ENCODE measurements at places on chromosomes 1 and 21.

DNA sequence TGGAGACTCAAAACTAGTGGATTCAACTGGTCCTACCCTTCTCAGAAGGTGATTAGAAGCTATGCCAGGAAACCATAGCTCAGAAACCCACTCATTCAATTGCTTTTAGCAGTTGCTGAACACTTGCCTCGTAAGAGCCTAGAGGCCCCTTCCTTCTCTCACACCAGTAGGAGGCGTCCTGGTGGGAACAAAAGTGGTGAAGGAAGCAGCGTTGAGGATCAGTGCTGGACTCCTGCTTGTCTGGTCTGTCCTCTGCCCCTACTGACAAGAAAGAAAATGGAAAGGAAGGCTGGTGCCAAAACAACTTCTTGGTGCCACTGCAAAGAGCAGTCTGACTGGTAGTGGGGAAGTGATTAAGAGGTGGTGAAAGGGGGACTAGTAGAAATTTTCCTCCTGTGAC is 269.7 kb downstream of the LMO4 start:
- H3K36me3 ChIP-seq: no peaks in the 10 kb centered on the region
- H3K27ac ChIP-seq: no peak overlapping the region
- peaks cover 2% of the 10 kb centered on the region for H3K4me1 ChIP-seq
- H3K27me3 ChIP-seq: no peaks in the 10 kb centered on the region
- H3K4me3 ChIP-seq: no peak overlapping the region

GRCh38 chr1:185860311-185860710 is 126.1 kb downstream of the HMCN1 start:
- H3K36me3 ChIP-seq: no peaks in the 10 kb centered on the region
- no peak for DNase-seq
- no peaks in the 10 kb centered on the region for H3K4me1 ChIP-seq
- no peaks in the 10 kb centered on the region for H3K27me3 ChIP-seq
- no peak overlapping the region for H3K27ac ChIP-seq

DNA sequence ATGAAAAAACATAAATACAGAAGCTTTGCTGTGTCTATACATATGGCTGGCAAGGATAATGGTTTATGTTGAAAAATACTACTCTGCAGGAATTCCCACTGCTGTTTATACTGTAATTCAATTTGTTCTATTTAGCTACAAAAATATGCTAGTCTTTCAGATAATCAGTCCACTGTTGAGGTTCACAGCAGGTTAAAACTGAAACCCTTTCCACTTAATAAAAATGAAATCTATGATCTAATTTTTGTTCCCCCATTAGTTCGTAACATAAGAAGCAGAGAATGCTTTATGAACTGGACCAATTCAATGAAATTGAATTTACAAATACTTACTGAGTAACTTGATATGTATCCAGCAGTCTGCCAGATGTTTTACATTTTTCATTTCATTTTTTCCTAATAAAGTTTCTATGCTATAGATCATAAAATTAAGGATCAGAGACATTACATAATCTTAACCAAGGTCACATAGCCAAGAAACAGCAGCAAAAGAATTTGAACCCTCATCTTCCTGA is 360.1 kb upstream of the BEND5 start:
- H3K36me3 ChIP-seq: no peaks in the 10 kb centered on the region
- H3K4me1 ChIP-seq: no peaks in the 10 kb centered on the region
- no peak for DNase-seq
- no peak overlapping the region for H3K4me3 ChIP-seq

DNA sequence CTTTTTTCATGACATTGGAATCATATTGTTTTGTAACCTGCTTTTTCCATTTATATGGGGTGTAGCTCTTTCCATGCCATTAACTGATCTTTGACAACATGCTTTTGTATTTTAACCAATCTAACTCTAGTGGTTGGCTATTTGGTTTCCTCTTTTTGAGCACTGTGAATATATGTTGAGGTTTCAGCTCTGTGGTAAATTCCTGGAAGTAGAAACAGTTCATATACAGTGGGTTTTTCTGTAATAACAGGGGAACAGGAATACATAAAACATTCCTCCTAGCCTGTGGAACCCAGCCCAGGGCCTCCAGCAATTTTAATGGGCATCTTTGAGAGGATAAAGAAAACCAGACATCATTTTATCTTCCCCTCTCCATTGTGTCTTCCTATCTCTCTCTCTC is 17.4 kb downstream of the AZIN2 start:
- no peaks in the 10 kb centered on the region for H3K27me3 ChIP-seq
- no peak overlapping the region for H3K27ac ChIP-seq
- no peak for DNase-seq
- H3K4me1 ChIP-seq: peaks cover 2% of the 10 kb centered on the region

DNA sequence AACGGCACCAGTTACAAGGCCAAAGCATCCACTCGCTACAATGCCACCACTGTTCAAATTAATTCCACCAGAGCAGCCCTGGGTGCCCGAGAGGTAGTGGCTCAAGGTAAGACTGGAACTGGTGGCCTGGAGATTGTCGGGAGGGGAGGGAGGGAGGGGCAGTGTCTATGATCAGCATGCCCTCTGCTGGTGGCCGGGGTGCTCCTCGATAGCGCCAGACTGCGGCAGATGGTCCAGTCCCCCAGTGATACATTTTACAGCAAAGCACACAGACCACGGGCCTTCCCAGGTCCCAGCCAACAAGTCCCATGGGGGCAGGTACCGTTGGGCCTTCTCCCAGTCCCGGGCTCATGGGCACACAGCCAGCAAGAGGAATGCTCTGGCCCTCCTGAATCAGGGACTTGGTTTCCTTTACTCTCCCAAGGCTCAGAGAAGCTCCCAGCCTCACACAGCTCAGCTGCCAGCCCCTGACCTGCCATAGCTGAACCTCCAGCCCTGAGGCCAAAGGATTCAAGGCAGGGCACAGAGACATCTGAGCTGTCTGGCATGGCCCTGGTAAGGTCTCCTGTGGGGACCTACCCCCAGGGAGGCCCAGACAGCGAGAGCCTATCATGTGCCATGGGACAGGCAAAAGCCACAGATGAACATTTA is 15.3 kb downstream of the ACOT7 start:
- no peak for DNase-seq
- no peaks in the 10 kb centered on the region for H3K36me3 ChIP-seq
- H3K4me3 ChIP-seq: no peak overlapping the region
- no peaks in the 10 kb centered on the region for H3K4me1 ChIP-seq

GRCh38 chr1:224730540-224730939 is 114.4 kb downstream of the CNIH3 start:
- H3K27ac ChIP-seq: no peak overlapping the region
- no peaks in the 10 kb centered on the region for H3K36me3 ChIP-seq
- H3K27me3 ChIP-seq: no peaks in the 10 kb centered on the region
- H3K4me3 ChIP-seq: no peak overlapping the region

DNA sequence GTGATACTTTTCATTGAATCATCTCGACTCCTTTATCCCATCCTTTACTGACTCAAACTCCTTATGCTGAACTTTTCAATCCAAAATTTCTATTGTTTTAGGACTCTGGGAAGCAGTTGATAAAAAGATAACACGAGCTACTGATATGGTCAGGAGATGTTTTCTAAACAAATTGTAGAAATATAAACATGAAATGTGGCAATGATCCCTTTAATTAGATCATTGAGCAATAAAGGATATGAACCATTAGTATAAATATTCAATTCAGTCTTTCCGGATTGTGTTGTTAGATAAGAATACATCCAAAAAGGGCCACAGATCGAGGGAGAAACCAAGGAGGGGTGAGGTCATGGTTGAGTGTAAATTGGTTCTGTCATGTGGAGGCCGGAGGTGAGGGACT is 88.4 kb downstream of the NID1 start:
- H3K4me1 ChIP-seq: no peaks in the 10 kb centered on the region
- no peaks in the 10 kb centered on the region for H3K36me3 ChIP-seq
- no peaks in the 10 kb centered on the region for H3K27me3 ChIP-seq
- no peak overlapping the region for H3K4me3 ChIP-seq

DNA sequence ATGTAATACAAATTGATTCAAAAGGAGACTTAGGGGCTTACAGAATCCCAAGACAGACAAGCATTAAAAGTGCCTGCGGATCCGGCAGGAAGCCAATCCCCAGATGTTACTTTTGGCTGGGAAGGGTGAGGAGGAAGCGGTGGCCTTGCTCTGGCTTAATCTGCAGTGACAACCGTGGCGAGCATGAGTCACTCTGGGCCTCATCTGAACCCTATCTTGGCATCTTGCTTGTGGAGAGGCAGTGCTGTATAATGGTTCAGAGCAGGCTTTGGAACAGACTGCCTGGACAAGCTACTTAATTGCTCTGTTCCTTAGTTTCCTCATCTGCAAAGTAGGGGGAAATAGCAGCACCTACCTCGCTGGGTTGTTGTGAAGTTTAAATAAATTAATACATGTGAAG is 74.1 kb downstream of the XCL2 start:
- no peak overlapping the region for H3K27ac ChIP-seq
- H3K36me3 ChIP-seq: no peaks in the 10 kb centered on the region
- DNase-seq: peak; percentile 48
- no peak overlapping the region for H3K4me3 ChIP-seq
- H3K4me1 ChIP-seq: peaks cover 8% of the 10 kb centered on the region

DNA sequence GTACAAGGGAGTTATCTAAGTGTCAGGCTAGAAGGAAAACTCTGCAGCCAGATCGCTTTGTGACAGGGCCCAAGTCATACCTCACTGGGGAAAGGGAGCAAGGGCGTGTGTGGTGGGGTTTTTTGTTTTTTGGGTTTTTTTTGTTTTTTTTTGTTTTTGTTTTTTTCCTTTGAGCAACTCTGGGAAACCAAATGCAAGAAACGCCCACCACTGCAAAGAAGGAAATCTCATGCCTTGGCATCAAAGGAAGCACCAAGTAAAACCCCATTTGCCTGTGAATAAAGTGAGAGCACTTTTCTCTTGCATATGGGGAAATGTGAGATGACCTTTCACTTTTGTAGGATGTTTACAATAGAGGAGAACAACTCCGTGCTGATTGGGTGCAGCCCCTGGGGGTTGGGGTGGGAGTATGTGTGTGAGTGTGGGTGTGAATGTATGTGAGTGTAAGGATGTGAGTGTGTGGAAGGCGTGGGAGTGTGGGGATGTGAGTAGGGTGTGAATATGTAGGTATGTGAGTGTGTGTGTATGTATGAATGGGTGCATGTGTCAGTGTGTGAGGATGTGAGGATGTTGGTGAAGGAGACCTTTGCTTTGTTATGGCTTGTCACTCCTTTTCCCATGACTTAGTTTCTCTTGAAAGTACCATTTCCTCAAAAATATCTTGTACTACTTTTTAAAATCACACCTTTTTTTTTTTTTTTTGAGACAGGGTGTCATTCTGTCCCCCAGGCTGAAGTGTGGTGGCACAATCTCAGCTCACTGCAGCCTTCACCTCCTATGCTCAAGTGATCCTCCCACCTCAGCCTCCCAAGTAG is 34.6 kb downstream of the IL12RB2 start:
- no peak for DNase-seq
- no peaks in the 10 kb centered on the region for H3K4me1 ChIP-seq
- no peak overlapping the region for H3K27ac ChIP-seq
- no peaks in the 10 kb centered on the region for H3K27me3 ChIP-seq
- H3K4me3 ChIP-seq: no peak overlapping the region
- H3K36me3 ChIP-seq: no peaks in the 10 kb centered on the region

DNA sequence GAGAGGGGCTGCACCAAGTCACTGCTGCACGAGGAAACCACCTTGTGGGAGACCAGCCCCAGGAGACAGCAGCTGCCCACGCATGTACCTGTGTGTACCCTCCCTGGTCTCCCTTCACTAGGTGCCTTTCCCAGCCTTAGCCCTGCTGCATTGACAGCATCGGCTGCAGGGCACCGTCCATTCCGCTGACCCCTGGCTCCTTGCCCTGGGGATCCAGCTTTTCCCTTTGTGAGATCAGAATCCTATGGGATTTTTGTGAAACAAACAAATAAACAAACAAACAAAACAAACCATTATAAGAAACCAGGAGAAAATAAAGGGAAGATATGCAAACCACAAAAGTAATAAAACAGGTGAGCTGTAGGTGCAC is 2.1 kb downstream of the STUM start:
- H3K36me3 ChIP-seq: no peaks in the 10 kb centered on the region
- no peaks in the 10 kb centered on the region for H3K27me3 ChIP-seq
- no peak overlapping the region for H3K27ac ChIP-seq
- peaks cover 5% of the 10 kb centered on the region for H3K4me1 ChIP-seq
- no peak for DNase-seq

GRCh38 chr1:108708691-108709660 is 3.7 kb upstream of the FNDC7 start:
- H3K27ac ChIP-seq: no peak overlapping the region
- DNase-seq: no peak
- H3K4me1 ChIP-seq: no peaks in the 10 kb centered on the region

DNA sequence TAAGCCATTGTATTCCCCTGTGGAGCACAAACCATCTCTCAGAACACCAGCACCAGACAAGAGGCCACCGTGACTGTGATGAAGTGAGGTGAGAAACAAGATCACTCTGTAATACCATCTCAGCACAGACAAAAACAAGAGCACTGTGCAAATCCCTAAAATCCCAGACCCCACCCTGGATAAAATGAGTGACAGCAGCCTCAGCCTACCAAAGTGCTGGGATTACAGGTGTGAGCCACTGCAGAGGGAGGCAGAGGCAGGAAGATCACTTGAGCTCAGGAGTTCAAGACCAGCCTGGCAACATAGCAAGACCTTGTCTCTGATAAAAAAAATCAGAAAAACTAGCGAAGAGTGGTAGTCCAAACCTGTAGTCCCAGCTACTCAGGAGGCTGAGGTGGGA is 23.4 kb downstream of the SLC30A10 start:
- H3K36me3 ChIP-seq: no peaks in the 10 kb centered on the region
- H3K4me3 ChIP-seq: no peak overlapping the region
- H3K4me1 ChIP-seq: no peaks in the 10 kb centered on the region
- no peak for DNase-seq
- no peaks in the 10 kb centered on the region for H3K27me3 ChIP-seq

- no peak overlapping the region for H3K4me3 ChIP-seq
- H3K4me1 ChIP-seq: peaks cover 6% of the 10 kb centered on the region
- H3K36me3 ChIP-seq: no peaks in the 10 kb centered on the region
- DNase-seq: no peak
Observed at GRCh38 chr1:169024800-169025271, 81.7 kb upstream of the ATP1B1 start.

DNA sequence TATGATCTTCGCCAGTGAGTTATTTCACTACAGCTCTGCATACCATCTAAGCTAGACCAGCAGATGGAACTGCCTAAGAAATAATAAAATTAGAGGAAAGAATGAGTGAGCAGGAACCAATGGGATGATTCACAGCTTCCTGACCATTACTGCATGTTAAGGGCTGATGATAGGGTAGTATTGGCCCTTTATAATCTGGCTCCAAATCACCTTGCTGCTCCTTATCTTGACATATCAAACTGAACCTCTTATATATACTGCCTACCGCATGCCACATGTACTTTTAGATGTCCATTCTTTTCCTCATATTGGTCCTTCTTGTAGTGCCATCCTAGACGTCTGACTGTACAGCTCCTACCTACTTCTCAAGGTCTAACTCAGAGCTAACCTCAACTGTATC is 524.4 kb downstream of the DPYD start:
- H3K27me3 ChIP-seq: no peaks in the 10 kb centered on the region
- no peaks in the 10 kb centered on the region for H3K36me3 ChIP-seq
- no peak for DNase-seq
- no peaks in the 10 kb centered on the region for H3K4me1 ChIP-seq
